ENCODE measurements at places on chromosomes 7 and 10.

GRCh38 chr7:17532861-17533404 lies 234.5 kb downstream of the AHR start:
- DNase-seq, result peak; percentile 95

- no peak for DNase-seq
Measured at GRCh38 chr7:30633223-30633622, 38.5 kb downstream of the GARS1 start.

- no peak for DNase-seq
Measured at GRCh38 chr7:37379546-37380277, 69.0 kb downstream of the ELMO1 start.

GRCh38 chr7:143284591-143285469 lies at the start of gene TMEM139:
Gene TMEM139, plus strand, starts transcription at chr7:143284958. Its CDS starts 1,000 bp downstream, at chr7:143285958.
- no peak for DNase-seq

DNA sequence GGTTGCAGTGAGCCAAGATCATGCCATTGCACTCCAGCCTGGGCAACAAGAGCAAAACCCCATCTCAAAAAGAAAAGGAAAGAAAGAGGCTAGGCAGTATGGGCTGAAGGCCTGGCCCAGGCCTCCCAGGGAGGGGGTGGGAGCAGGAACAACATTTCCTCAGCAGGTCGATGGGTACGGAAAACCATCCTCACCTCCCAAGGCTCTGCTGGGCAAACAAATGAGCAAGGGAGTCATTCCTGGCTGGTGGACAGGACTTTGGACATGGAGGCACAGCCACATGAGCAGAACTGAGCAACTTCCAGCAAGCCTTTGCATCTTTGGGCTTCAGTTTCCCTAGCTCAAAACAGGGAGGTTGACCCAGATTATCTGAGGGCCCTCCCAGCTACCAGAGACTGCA lies 13.0 kb downstream of the OGDHL start:
- DNase-seq, result no peak

DNA sequence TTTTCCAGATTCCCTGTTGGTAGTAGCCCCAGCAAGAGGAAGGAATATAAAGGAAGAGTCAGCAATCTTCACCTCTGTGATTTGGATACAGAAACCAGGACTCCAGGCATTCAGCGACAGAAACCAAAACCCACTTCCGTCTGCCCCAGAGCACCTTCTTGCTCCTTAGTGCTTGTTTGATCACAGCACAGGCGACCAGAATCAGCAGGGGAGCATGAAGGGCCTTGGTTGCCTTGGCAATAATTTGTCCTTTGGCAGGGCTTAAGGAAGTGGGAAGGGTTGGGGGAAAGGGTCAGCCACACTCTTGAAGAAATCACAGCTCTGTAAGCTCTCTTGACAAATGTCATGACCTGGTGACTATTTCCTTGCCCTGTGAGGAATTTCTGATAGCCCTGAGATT lies 379.6 kb downstream of the OTUD1 start:
- no peak for DNase-seq

DNA sequence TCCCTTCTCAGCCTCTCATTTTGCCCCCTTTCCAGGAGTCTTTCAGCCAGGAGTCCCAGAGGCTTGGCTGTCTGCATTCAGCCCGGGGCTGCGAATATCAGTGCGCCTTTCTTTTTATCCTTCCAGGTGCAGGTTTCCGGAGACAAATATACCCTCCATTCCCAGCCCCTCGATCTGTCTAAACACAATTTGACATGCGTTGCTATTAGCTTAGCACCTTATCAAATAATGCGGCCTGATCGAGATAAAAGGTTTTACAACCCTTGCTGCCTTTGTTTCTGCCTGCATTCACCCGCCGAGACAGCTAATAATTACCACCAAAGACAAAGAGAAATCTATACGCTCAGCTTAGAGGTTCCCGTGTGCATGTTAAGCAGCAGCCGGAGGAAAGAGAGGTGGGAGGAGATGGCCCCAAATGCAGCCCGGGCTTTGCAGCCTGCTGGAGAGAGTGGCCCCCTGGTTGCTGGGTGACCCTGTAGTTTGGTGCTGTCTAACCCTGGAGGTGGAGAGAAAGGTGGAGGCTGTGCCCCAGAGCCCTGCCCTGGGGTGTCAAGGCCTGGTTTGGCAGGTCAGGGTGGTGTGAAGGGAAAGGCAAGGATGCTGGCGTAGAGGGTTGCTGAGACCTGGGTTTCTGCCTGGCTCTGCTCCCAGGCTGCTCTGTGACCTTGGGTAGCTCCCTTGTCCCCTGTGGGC lies 185.3 kb downstream of the RPS24 start:
- DNase-seq, result no peak

- peak; percentile 78 for DNase-seq
Measured at GRCh38 chr10:29554660-29555059, 80.1 kb downstream of the SVIL start.

All from fibroblast of skin of right biceps (primary cell).